ENCODE measurements at places on chromosomes 6 and 20.

- DNase-seq, result no peak
Observed at GRCh38 chr6:90469906-90470305, 117.0 kb downstream of the MAP3K7 start.

DNA sequence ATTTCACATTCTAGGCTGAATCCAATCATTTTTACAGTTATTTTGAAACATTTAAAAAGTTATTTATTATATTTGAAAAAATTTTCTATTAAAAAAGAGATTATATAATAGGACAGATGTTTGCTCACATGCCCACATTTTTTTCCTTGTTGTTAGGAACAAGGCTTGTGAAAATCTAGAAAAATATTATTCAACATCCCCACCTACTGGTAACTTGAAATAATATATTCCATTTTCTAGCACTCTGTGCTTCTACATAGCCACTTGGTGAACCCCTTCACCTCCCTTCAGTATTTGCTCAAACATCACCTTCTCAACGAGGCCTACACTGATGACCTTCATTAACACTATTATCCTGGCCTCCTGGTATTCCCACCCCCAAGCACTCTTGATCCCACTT, 18.3 kb upstream of the GPRC6A start:
- no peak for DNase-seq

DNA sequence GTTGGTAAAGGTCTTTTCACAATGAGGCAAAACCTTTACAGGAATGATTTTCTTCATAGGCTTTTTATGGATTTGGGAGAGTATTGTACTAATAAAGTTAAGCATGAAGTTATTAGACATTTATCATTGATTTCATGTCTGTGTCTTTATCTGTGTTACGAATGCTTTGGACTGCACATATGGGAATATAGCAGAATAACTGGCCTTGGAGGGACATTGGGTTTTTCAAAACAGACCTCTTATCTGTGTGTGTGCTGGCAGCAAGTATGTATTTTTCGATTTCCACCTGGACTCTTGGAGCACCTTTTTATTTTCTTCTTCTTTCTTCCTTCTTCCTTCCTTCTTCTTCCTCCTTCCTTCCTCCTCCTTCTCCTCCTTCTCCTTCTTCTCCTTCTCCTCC, 74.6 kb downstream of the CDKAL1 start:
- DNase-seq, result no peak

DNA sequence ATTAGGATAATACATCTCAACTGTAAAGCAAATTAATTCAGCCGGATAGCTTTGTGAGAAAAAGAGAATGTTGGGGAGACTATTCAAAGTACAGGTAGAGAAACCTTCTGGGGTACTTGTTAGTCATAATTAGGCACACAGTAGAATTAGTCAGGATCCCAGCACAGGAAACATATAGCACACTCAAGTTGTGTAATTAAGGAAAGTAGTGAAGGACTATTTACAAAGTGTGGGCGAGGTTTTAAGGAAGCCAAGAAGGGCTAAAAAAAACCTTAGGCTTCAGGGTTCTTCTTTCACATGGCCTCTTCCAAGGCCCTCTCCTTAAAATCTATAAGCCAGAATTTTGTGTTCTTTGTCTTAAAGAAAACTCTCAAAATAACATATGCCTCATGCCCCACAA, 126.7 kb downstream of the RTN4IP1 start:
- no peak for DNase-seq

GRCh38 chr6:137914530-137915193, 47.6 kb downstream of the TNFAIP3 start:
- no peak for DNase-seq

DNA sequence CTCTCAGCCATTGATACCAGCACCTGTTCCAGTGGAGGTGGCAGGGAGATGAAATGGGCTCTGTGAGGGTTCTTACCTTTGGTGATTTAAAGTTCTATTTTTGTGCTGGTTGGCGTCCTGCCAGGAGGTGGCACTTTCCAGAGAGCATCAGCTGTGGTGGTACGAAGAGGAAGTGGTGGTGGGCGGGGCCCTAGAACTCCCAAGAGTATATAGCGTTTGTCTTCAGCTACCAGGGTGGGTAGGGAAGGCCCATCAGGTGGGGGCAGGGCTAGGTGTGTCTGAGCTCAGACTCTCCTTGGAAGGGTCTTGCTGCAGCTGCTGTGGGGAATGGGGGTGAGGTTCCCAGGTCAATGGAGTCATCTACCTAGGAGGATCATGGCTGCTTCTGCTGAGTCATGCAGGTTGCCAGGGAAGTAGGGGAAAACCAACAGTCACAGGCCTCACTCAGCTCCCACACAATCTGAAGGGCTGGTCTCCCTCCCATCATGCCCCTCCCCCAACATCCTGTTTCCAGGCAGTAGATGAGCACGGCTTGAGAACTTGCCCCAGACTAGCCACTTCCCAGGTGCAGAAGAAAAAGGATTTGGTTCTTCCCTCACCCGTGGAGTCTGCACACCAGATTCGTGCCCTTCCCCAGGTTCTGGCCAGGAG, 46.6 kb downstream of the MOXD1 start:
- DNase-seq, result peak; percentile 7

DNA sequence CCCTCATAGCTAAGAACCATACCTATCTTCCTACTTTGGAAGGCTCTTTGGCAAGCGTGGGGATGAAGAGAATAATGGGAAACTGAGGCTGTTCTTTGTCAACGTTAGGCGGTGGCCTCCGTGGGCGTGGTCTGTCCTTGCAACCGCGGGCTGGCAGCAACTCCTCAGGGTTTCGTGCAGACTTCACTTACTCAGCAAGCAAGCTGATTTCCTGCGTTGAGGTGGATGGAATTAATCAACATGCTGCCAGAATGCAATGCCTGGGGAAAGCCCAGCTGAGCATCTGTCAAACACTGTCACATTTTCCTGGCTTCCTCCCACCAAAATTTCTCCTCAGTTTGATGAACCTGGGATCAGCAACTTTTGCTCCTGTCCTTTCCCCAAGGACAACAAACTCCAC, 9.2 kb upstream of the IL17F start:
- no peak for DNase-seq

DNA sequence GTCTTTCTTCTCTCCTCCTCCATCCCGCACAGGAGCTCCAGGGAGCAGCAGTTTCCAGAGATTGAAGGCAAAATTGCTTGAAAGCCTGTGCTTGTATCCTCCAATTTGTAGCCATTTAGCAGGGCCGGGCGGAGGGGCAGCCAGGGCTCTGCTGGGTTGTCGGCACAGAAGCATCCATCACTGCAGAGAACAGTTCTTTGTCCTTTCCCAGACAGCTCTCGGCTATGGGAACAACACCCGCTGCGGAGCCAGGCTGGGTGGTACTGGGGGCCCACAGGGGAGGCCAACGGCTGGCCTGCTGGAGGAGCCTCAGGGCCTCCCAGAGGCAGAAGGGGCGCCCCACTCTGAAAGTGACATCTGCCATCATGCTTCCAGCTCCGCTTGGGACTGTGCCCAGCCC, 7.8 kb downstream of the HRH3 start:
- no peak for DNase-seq

GRCh38 chr6:116762235-116762634, 3.3 kb downstream of the FAM162B start:
- DNase-seq, result no peak

- DNase-seq, result no peak
Observed at GRCh38 chr6:74857157-74857556, 348.7 kb downstream of the COL12A1 start.

- DNase-seq, result no peak
Observed at GRCh38 chr6:158043008-158043407, 61.3 kb downstream of the SYNJ2 start.

Data from stimulated activated CD8-positive, alpha-beta memory T cell treated with anti-CD3 and anti-CD28 coated beads, Interleukin-2, amount 100 ng/mL, for 1 hour (primary cell).